Left renal cortex interstitium (tissue), 4 donors: ENCODE measurements at places on chromosomes 11 and 22. TPM values are rescaled to one million over a fixed set of nuclear protein-coding genes. Genes with fewer than 3 reads are reported as not detected.

Gene DGAT2
- 3.4 TPM for polyA plus RNA-seq

Gene MICAL2
- polyA plus RNA-seq = 5.3 TPM

Gene SUSD2
- polyA plus RNA-seq = 14.8 TPM

Gene BDNF
- 2.2 TPM for polyA plus RNA-seq

Gene CHRM4
- 0.20 TPM for polyA plus RNA-seq

Gene PDE2A
- 13.1 TPM for polyA plus RNA-seq

Gene OR5F1
- not detected for polyA plus RNA-seq

Gene CECR2
- 21.8 TPM for polyA plus RNA-seq

Gene ZNF143
- 27.3 TPM for polyA plus RNA-seq

Gene EFCAB6
- 5.5 TPM for polyA plus RNA-seq

DNA sequence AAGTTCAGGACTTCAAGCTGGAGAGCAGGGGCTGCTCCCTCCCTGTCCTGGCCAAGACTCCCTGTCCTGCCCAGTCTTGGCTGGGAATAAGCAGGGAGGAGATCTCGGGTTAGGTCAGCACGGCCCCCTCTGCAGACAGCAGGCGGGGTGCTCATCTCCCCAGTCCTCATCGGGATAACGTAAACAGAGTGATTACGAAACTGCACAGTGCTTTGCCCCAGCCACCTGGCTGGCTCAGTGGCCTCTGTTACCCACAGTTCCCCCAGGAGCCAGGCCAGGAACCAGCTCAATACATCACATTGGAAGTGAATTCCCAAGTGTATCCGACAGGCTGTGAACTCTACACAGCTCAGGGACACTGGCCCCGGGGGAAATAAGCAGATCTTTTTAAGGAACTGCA lies 42.7 kb upstream of the KCNJ11 start:
- DNase-seq = no peak

- peak; percentile 83 for DNase-seq
Observed at GRCh38 chr11:9265211-9266131, at the start of gene DENND5A. Gene DENND5A (minus strand): TSS chr11:9265350. CDS start chr11:9265069, 281 bp downstream.

- DNase-seq = no peak
Observed at GRCh38 chr22:25495285-25495684, 69.2 kb upstream of the GRK3 start.

DNA sequence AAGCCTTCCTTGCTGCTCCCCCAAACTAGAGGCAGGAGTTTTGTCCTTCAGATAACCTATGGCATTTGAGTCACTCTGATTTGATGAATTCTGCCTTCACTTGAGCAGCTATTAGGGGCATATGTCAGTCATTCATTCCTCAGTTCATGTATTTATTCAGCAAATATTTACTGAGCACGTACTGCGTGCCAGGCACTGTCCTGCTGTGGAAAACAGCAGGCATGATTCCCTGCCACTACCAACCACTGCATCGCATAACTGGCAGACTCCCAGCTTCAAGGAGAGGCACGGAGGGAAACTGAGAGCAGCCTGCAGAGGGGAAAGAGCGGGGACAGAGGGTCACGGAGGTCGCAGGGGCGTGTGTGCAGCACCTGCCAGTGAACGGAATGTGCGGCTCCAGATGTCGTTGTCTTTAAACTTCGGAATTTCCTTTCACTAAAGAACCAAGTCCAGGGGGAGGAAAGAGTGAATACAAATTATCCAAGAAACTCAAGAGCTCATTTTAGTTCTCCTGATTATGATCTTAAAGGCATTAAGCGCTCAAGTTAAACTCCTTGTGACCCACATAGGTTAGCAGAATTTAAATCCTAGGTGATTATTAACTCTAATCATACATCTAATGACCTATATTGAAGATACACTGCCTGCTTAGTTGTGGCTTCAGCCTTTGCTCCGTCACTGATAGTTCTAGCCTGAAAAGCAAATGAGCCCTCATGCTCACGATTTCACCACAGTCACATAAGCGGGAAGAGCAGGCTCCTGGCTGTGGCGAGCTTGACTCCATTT lies 12.6 kb downstream of the PPARA start:
- DNase-seq = no peak

DNA sequence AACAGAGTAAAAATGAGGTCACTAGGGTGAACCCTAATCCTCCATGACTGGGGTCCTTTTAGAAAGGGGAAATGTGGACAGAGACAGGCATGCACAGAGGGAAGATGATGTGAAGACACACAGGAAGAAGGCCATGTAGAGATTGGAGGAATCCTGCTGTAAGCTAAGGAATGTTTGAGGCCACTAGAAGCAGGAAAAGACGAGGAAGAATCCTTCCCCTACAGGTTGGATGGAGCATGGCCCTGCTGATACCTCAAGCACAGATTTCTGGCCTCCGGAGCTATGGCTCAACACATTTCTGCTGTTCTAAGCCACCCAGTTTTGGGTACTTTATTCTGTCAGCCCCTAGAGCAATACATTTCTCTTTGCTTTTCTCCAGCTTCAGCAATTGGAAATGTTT lies 486.9 kb downstream of the MIAT start:
- no peak for DNase-seq

- DNase-seq = no peak
Observed at GRCh38 chr11:68935516-68936357, 32.0 kb downstream of the IGHMBP2 start.

GRCh38 chr22:39935116-39935515 lies 25.1 kb upstream of the TMA7B start:
- no peak for DNase-seq

DNA sequence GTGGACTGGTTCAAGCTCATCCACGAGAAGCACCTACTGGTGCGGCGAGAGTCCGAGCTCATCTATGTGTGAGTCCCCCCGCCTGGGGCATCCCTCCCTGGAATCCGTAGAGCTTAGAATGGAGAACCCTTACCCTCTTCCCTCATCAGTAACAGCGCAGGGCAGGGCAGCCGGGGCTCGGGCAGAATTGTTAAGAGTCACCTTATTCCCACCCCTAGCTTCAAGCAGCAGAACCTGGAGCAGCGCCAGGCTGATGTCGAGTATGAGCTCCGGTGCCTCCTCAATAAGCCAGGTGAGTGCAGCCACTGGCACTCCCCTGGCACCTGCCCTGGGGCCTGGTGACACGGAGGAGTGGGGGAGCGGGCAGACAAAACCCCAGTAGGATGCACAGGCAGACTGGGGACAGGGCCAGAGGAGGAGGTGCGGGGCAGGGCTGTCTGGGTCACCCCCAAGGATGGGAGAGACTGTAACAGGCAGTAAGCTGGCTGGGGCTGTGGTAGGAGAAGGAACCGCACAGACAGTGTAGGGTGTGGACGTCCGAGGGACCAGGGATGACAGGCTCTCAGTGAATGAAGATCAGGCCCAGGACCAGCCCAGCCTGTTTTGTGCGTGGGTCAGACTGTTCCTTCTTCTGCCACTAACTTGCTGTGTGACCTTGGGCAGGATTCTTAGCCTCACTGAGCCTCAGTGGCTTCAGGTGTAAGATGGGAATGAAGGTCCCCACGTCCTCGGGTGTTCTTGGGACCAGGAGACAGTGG lies 20.4 kb downstream of the C22orf23 start:
- no peak for DNase-seq

- DNase-seq = no peak
Observed at GRCh38 chr11:122594986-122595645, 60.4 kb upstream of the UBASH3B start.

DNA sequence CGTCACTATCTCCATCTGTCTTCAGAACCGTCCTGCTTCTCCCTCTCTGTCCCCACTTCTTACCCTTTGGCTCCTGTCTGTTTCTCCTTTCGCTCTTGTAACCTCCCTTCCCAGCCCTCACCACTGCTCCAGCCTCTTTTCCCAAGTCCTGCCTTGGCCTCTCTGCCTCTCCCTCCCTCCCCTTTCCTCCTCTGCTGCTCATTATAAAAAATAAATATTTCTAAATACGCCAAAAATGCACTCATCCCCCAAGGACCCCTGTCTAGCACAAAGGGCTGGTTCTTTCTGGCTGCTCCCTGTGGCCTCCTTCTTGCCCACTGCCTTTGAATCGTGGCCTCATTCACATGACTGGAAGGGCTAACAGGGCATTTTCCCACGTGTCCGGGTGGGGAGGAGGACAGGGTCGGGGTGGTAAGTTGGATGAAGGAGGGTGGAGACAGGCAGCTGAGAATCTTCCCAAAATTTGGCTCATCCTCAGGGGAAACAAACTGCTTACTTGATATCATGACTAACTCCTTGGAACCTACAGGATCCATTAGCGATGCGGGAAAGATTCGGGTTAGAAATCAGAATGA lies 26.4 kb upstream of the OAF start:
- no peak for DNase-seq

GRCh38 chr22:44357966-44358465 lies 45.3 kb upstream of the SHISAL1 start:
- DNase-seq = no peak

- DNase-seq = no peak
Observed at GRCh38 chr11:93498161-93498560, 45.0 kb downstream of the SMCO4 start.

DNA sequence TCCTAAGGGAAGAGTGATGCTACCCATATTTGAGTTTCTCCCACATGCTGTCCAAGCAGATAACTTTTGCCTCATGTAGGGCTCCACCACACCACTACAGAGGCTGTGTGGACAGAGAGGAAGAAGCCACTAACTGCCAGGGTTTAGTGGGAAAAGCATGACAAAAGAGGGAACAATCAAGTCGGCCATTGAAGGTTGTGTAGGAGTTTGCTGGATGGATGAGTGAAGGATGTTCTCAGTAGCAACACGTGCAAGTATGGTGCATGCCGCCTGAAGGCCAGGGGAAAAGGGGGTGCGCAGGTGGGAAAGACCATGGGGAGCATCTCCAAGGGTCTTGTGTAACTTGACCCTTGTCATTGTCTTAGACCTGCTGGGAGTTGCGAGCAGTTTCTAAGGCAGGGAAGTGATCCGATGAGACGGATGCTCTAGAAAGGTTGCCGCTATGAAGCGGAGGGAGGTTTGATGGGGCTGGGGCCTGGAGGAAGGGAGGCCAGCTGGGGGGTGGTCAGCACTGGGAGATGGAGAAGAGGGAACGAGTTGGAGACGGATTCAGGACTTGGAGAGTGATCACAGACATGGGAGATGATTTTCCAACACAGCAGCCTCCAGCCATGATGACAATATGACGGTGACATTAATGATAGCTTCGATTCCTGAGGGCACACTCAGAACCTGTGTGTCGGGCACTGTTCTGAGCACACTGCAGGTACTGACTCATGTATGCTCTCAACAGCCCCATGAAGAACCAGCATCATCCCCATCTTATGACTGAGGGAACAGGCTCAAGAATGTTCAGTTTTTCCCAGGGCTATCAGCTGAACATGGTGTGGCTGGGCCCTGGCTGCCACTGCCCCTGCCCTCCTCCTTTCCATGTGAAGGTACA lies 53.7 kb downstream of the CD6 start:
- DNase-seq = no peak

DNA sequence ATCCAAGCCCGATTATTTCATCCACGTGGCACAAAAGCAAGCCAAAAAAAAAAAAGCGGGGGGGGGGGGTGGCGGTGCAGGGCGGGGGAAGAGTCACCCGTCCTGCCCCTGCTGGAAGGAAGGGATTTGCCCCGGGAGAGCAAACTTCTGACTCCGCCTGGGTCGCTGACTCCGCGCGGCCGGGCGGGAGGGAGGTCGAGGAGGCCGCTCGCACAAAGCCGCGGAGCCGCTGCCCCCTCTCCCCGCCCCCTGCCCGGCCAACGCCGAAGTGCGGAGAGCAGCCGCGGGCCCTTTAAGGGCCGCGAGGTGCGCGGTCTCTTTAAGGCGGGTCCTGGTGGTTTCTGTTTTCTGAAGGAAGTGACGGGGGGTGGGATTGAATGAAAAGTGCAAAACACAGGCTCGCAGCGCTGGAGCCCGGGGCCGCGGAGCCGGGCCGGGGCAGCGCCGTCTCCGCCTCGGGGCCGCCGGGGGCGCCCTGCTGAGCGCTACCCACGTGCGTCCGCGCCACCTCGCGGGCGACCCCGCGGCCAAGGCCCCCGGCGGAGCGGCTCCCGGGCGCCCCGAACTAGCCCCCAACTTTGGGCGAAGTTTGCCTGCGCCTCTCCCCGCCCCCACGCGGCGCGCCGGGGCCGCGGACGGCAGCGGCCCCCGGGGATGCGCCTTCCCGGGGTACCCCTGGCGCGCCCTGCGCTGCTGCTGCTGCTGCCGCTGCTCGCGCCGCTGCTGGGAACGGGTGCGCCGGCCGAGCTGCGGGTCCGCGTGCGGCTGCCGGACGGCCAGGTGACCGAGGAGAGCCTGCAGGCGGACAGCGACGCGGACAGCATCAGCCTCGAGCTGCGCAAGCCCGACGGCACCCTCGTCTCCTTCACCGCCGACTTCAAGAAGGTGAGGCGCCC lies at the start of gene OAF:
OAF (plus strand) TSS at position 407 of the 896 bp plus-strand sequence; CDS start at position 655, 248 bp downstream.
- DNase-seq = no peak

DNA sequence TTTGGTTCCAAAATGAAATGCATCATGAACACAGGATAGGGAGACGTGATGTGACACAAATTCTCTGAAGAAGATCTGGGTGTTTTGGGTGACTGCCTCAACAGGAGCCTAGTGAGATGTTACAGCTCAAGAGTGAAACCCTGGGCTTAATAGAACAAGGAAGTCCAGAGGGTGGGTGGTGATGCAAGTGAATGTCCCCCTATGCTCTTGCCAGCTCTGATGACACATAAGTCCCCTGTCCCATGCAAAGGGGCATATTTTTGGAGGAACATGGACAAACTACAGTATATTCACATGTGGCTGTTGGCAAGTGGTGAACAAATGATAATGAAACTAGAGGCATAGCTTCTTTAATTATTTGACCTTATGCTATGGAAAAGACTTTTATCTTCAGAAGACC lies 9.2 kb downstream of the CRTAM start:
- DNase-seq = no peak

DNA sequence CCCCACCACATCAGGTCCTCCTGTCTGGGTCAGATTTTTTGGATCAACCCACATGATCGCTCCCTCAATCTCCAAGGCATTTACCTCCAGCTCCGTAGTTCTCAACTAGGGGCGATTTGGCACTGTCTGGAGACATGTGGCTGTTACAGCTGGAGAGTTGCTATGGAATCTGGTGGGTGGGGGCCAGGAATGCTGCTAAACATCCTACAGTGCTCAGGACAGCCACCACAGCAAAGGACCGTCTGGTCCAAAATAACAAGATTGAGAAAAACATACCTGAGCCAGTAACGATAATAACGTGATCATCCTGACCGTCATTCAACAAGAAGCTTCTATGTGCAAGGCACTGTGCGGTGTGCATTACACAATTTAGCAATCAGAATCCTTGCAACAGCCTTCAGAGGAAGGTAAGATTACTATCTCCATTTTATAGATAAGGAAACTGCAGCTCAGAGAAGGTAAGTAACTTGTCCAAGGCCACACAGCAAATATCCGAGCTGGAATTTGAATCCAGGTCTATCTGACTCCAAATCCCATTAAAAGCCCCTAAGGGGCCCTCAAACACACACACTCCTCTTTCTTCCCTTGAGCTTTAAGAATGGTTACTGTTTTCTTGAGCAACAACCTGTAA lies 14.3 kb upstream of the CRY2 start:
- DNase-seq = no peak
